ENCODE measurements at places on chromosomes 16 and 17.

DNA sequence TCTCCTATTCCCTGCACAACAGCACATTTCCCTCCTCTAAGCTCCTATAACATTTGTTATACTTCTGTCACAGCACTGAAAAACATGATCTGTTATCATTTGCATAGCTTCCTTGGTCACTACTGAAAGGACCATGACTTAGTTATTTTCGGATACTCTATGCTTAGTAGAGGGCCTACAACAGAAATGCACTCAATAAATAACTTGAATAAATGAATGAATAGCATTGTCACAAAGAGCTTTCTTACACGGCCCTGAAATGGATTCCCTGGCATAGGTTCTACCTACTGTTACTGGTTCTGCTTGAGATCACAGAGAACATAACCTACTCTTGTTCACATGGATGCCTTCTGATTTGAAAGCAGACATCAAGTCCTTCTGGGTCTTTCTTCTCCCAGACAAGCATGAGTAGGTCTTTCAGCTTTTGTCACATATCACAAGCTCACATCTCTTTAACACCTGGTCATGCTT lies 41.6 kb downstream of the MYO1D start:
- DNase-seq: no peak

DNA sequence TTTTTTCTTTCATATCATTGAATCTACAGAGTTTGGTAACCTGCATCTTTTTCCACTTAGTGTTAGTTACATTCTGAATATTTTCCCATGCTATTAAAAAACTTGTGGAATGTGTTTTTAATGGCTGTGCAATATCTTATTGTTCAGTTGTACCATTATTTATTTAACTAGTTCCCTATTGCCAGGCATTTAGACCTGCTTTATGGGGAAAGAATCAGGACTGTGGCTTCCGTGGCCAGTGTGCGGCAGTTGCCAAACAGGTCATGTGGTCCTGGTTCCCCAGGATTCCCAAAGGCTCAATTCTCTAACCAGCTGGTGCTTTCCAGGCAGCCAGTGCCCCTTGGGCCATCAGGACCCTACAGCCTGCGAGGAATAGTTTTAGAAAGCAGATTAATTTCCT lies 30.8 kb downstream of the NDEL1 start:
- DNase-seq: no peak

DNA sequence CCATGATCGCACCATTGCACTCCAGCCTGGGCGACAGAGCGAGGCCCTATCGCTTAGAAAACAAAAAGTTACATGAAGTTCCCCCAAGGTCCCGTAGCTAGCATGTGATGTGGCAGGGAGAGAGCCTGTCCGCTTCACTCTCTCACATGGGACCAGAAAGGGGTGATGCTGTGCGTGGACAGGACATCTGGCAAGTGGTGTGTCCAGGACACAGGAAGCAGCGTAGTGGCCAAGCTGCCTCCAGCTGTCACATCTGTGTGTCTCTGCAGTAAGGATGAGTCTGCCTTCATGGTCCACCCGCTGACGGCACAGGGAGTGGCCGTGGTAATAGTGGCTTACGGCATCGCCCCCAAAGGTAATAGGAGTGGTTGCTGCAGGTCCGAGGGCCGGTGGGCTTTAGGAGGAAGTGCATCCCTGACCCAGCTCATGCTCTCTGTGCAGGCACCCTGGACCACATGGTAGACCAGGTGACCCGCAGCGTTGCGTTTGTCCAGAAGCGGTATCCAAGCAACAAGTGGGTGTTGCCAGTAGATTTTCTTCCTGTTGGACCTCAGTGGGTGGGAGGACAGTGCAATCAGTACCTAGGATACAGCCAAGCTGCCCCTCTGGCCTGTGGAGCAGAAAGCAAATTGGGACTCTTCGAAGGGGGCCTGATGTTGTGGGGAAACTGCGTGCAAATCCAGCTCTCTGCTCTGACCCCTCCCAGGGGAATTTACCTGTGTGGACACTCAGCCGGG lies 9.5 kb upstream of the BIRC5 start:
- no peak for DNase-seq

GRCh38 chr17:37714897-37715296 lies 30.0 kb downstream of the HNF1B start:
- no peak for DNase-seq

DNA sequence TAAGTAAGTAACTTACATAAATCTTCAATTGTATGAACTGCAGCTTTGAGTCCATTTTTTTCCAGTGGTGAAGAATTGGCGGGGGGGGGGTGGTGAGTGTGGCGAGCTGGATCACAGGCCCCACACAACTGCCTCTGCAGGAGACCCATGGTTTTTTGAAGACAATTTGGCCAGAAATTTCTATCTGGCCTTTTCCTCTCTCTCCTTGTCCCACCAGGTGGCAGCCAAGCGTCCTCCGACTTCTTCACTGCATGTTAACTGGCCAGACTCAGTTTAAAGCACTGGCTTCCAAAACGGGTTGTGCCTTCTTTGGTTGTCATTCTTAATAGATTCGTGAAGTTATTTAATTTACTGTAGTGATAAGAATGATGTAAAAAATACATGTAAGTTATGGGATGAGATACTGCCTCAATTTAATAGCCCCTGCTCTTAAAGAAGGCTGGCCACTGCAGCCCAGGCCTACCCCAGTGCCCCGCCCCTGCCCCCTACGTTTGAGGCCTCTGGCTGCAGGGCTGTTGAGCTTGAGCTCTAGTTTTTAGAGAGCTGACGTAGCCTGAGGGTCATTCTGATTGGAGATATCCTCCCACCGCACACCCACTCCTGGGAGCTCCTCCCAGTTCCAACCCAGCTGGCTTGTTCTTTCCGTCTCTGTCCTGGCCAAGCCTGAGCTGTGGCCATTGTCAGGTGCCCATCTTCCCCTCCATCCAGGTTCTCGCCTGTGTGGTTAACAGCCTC lies 36.4 kb downstream of the AKAP1 start:
- no peak for DNase-seq

GRCh38 chr17:17793378-17794214 lies 43.2 kb downstream of the SREBF1 start:
- DNase-seq: no peak

- no peak for DNase-seq
Observed at GRCh38 chr16:84598360-84598759, 19.5 kb downstream of the COTL1 start.

GRCh38 chr17:39923836-39924690 lies 3.3 kb downstream of the ORMDL3 start:
- no peak for DNase-seq

DNA sequence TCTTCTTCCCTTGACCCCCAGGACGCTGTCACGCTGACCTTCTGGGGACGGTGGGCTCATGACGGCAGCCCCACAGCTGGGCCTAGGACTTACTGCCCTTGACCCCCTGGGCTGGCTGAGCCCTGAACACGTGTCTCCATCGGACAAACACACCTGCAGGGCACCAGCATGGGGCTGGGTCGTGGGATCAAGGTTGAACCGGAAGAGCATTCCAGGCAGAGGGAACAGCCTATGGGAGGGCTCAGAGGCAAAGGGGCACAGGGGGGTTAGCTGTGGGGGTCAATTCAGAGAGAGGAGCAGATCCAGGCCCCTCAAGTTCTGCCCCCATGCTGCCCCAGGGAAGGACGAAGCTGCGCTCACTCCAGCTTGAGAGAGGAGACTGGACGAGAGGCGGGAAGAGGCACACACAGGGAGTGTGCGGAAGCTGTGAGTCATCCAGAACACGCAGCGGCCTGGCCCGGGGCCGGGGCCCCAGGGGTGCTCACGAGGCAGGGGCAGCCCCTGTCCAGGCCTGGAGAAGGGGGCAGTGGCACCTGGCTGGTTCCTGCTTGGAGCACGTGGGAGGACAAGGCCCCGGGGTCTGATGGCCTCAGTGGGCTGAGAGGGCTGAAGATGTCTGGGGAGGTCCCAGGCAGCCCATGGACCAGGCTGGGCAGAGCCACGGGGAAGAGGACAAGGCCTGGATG lies 9.9 kb downstream of the SSTR5 start:
- DNase-seq: no peak

DNA sequence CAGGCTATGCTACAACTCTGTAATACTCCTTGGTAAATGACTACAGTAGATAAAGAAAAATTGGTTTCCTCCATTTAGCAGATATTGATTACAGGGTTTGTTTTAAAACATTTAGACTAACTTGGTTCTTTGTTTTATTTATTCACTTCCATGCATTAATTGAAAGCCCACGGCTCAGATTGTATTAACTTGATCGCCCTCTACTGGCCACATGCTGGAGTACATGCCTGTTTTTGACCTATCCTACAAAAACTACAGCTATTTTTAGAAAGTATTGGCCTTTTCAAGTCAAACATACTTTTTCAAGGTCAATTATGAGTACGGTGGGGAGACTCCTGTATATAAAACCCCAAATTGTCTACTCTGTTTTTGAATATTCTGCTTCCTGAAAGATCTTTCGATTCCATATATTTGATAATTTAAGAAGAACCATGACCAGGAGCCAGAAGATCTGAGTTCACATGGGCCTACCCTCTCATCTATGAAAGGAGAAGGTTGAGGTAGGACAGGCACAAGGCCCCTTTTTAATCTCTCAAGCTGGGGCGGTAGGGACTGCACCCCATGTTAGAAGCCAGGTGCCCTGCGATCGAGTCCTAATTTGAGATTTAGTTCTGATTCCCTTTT lies 51.8 kb downstream of the CA10 start:
- no peak for DNase-seq

- DNase-seq: no peak
Observed at GRCh38 chr17:8697323-8697741, 47.3 kb downstream of the CCDC42 start.

- no peak for DNase-seq
Observed at GRCh38 chr16:69378760-69379159, 7.0 kb downstream of the TERF2 start.

GRCh38 chr17:33952425-33952824 lies 302.7 kb upstream of the CCL2 start:
- no peak for DNase-seq

GRCh38 chr16:17219991-17220390 lies 250.8 kb downstream of the XYLT1 start:
- DNase-seq: no peak

DNA sequence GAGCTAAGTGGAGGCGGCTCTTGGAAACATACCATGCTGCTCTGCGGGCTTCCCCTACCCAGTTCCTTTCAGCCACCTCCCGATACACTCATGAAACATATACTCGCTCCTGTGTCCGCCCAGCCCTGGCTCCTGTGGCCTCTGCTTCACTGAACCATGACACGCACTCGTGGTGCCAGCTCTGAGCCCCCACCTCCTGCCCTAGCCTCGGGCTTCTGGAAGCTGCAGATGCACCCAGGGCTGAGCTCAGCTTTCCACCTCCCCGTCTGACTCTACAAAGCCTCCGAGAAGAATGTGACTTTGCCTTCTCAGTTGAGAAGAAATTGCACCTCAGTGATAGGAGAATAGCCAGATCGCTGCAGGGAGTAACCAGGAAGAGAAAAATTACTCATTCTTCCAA lies 11.0 kb downstream of the CALB2 start:
- DNase-seq: no peak

GRCh38 chr16:17776888-17777287 lies 306.1 kb upstream of the XYLT1 start:
- DNase-seq: no peak

DNA sequence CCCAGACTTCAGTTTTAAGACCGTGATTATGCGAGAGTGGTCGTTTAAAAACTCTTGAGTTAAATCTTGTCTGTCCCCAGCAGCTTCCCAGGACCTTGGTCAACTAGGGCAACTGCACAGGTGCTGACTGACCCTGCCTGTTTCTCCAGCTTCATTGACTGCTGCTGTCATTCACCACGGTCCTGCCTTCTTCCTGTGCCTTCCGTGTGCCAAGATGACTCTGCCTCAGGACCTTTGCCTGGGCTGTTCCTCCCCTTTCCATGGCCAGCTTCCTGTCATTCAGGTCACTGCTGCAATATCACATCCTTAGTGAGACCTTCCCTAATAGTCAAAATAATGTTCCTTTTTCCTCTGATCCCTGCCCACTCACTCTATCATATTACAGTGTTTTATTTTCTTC lies 3.9 kb downstream of the KIAA0513 start:
- DNase-seq: no peak

DNA sequence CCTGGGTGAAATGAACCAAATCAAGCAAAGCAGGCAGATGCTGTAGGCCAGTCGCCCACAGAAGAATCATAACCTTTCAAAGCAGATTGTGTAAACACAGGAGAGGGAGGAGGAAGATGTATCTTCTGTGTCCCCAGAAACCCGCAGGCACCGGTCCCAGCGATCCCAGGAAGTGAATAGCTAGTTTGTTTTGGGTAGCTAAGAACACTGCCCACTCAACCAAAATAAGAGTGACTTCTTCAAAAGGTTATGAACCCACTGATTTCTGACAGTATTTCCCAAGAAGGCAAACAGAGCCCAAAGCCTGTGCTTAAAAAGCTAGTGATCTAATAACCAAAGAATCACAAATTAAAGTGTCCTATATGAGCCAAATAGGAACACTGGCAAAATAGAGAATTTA lies 67.8 kb downstream of the GRIN2A start:
- no peak for DNase-seq

- DNase-seq: no peak
Observed at GRCh38 chr16:49599281-49599680, 225.7 kb downstream of the C16orf78 start.

GRCh38 chr16:9296271-9296590 lies 204.8 kb downstream of the HAPSTR1 start:
- DNase-seq: no peak

DNA sequence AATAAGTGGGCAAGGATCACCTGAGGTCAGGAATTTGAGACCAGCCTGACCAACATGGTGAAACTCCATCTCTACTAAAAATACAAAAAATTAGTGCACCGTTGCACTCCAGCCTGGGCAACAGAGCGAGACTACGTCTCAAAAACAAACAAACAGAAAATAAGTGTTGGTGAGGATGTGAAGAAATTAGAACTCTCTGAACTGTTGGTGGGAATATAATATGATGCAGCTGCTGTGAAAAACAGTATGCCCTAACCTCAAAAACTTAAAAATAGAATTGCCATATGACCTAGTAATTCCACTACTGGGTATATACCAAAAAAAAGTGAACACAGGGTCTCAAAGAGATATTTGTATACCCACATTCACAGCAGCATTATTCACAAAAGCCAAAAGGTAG lies 26.1 kb downstream of the GLG1 start:
- no peak for DNase-seq

DNA sequence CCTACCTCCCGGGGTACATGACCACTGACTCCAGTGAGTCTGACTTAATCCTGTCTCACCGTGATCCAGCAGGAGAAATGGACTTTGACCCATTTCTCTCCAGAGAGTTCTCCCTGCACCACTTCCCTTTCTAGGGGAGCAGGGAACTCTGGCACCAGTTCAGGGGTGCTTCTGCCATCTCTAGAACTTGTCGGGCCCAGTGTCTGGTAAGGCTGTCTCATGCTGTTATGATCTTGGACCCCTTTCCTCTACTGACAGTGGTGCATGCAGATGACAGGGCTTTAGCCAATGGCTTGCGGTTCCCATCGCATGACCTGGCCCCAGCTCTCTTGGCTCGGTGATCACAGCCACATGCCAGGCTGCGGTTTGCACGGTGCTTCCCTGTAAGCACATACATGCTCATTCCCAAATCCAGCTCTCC lies 62.0 kb downstream of the SLC39A11 start:
- DNase-seq: no peak

GRCh38 chr16:10564591-10564990 lies 15.8 kb downstream of the EMP2 start:
- DNase-seq: no peak

GRCh38 chr16:24286741-24287405 lies 30.7 kb downstream of the CACNG3 start:
- DNase-seq: no peak

Data from NCI-H1417 treated with DMSO at 0.1 percent for 48 hours (cell line).